ENCODE measurements at places on chromosomes 16 and 17.

GRCh38 chr17:62653826-62654761 lies 26.6 kb downstream of the MRC2 start:
- peak; percentile 72 for DNase-seq

GRCh38 chr16:3731126-3731935 lies 14.0 kb upstream of the TRAP1 start:
- no peak for DNase-seq

GRCh38 chr17:83028851-83029250 lies 50.6 kb upstream of the METRNL start:
- DNase-seq, result no peak

GRCh38 chr16:4409081-4409932 lies 7.1 kb downstream of the CORO7 start:
- no peak for DNase-seq

Data from hematopoietic multipotent progenitor cell treated with erythropoietin and hydrocortisone succinate and interleukin-3 and kit ligand, for 4 days (in vitro differentiated cells).